Anterior cingulate cortex (tissue), 58 donors: ENCODE measurements at places on chromosomes 5 and 9.

DNA sequence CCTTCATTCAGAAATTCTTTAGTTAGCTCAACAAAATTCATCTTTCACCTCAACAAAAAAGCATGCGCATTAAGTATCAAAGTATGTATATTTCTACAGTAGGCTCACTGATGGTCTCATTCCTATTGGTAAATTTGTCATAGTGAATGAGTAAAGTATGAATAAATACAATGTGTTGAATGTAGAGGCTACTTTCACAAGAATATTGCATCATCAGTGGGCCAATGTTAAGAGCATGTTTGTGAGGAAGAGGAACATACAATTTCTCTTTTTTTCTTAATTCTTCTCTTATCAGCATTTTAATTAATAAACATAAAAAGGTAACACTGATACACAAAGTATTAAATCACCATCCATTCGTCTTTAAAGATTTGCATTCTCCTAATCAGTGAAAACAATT lies 505.1 kb downstream of the CETN3 start:
- no peak for DNase-seq

DNA sequence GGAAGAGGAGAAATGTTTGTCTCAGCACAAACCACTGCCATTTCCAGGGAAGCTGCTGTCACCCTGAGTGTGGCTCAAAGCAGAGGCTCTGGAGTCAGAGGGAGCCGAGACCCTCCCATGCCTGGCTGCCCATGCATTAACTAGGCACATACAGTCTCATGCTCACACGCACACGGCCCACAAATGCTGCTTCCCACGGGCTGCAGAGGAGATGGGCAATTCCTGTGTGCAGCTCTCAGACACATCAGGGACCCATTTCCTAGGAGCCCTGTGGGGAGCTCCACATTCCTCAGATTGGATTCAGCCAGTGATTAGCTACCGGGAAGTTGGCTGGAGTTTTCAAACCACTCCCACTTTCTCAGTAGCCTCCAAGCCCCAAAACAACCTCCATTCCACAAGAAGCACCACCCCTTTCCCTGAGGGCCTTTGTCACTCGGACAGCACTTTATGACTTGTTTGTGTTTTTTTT lies 9.1 kb upstream of the PTGES start:
- DNase-seq, result no peak

DNA sequence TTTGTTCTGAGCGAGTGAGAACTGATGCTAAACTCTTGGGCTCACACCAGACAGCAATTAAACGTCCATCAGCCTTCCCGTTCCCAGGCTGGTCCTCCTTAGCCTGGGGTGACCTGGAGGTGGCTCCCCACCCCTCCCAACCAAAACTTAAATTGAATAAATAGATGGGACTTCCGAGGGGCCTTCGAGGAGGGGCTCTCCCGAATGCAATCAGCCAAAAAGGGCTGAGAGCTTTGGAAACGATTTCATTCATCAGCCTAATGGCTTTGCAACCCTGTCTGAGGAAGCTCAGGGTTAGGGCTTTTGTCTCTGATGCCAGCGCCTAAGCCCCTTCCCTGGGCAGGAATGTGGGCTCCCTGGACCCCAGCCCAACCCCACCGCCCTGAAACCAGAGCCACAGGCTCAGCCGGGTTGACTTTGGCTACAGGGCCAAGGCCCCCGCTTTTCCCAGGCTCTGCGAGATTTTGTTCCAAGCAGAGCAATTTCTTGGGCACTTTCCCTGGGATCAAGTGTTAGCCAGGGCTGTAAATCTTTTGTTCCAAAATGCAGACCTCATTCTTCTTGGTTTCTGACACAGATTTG lies 29.2 kb downstream of the LHX3 start:
- no peak for DNase-seq

- DNase-seq, result no peak
These were observed at the start of gene FBN2 for GRCh38 chr5:128538000-128538249. FBN2 (minus strand) TSS chr5:128538245; CDS start chr5:128537603, 642 bp downstream.

DNA sequence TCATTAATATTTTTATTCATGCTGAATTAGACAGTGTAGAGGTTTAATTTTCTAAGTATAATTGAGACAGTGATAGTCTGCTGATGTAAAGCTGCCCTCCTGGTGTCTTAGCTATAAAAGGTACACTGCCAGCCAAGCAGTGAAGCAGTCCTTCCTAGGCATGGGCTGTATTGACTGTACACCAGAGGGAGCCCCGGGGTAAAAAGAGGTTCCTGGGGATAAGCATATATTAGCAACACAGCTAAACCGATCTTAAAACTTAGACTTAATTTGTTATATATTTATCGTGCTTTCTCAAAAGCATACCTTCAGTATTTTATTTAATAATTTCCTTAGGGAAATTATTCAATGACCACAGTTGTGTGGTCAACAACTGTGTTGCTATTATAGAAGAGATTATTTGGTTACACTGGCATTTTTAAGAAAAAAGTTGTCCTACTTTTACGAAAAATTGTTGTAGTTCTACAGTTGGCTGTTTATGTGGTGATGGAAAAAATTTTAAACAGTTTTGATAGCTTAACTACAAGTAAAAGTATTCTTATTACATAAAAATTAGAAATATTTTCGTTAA lies 68.8 kb downstream of the ELL2 start:
- no peak for DNase-seq

DNA sequence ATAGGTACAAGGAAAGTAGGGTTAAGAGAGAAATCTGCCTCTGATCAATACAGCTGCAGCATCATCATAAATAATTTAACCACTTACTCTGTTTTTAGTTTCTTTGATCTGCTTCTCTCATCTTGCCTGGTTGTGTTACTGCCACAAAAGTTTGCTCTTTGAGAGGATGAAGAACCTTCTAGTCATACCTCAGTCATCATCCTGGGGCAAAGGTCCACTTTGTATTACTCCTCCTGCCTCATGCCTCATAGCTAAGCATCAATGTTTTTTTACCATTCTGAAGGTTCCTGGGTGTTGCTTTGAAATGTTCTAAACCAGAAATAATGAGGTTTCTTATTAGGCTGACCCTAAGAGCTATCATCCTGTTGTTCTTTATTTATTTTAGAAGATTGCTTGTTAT lies 17.1 kb upstream of the TRIM36 start:
- no peak for DNase-seq

- peak; percentile 96 for DNase-seq
These were observed at the start of gene ENDOG for GRCh38 chr9:128818099-128818838. ENDOG (plus strand) TSS chr9:128818500; CDS start chr9:128818685, 185 bp downstream.

- no peak for DNase-seq
These were observed 28.7 kb downstream of the CAST start for GRCh38 chr5:96690861-96691260.

DNA sequence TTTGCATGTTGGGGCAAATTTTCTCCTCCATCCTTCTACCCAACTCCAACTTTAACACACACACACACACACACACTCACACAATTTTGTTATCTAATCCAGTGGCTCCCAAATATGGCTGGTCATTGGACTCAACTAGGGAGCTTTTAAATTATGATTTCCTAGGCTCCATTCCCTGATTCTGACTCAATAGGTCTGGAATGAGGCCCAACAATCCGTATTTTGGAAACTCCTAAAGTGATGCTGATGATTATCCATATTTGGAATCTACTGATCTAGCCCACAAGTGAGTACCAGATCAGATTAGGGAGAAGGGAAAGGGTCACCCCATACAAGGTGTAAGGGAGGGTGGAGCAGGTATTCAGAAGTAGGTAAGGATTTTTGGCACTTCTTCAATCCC lies 309.7 kb downstream of the TLE1 start:
- no peak for DNase-seq

- DNase-seq, result no peak
These were observed 143.1 kb upstream of the FBN2 start for GRCh38 chr5:128681096-128681495.

GRCh38 chr9:112820881-112821280 lies 69.8 kb downstream of the SLC46A2 start:
- DNase-seq, result no peak

DNA sequence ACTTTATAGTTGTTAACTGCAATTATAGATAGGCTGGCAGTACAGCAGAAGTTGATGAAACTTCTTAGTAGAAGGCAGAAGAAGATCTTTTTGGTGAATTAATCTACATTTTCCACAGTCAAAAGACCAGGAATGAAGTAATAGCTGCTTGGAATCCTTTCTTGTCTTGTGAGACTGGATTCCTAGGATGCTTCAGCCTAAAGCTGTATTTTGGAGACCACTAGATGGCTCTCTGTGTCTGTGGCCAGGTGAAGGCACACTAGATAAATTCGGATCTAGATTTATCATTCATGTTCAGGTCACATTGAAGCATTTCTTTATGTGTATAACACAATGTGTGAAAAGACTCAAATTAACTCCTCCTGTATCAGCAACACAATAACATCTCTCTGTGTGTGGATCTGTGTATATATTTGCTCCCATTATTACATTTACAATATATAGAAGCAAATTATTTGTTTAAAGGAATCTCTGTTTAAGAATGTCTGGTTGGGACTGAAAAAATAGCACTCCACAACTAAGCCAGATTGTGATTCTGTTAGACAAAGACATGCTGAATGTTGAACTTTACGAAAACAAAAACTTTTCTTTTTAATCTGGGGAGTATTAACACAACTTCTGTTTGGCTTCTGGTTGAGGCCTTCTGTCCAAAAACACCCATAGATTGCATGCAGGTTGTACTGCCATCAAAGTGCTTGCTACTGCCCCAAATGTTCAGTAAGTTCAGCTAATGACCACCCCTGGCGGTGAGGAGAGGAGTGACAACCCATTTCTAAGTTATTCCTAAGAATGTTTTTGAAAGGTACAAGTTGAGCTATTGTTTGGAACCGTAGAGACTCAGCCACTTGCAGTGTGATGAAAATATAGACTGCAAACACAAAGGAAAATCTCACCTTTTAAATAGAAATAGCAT lies 10.6 kb downstream of the GRIN3A start:
- no peak for DNase-seq

DNA sequence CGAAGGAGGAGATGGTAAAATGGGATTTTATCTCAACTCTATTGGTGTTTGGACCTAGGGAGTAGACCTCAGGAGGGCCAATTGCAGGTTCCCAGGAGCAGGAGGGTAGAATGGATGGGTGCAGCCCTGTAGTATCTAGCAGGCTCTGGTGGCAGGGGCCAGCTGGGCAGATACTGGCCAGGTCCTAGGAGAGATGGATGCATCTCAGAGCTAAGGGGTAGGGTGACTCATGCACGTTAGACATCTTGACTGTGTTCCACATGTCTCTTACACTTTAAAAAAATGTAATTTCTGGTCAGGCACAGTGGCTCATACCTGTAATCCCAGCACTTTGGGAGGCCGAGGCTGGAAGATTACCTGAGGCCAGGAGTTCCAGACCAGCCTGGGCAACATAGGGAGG lies 22.4 kb downstream of the PSD2 start:
- no peak for DNase-seq

DNA sequence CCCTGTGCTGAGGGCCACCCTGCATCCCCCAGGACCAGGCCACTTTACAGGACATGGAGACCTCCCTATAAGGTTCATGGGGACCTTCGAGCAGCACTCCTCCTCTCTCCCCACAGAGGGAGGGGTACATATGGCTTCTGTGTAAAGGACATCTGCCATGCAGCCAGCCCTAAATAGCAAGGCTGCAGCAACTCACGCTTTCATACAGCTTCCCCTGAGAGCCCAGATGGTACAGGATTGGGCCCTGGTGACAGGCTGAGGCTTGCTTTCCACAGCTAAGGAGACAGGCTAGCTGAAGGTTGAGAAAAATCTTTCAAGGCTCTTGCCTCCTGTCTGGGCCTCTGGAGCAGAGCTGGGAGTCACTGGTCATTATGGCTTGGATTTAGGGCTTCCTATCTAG lies 147.0 kb upstream of the ZNF366 start:
- no peak for DNase-seq

DNA sequence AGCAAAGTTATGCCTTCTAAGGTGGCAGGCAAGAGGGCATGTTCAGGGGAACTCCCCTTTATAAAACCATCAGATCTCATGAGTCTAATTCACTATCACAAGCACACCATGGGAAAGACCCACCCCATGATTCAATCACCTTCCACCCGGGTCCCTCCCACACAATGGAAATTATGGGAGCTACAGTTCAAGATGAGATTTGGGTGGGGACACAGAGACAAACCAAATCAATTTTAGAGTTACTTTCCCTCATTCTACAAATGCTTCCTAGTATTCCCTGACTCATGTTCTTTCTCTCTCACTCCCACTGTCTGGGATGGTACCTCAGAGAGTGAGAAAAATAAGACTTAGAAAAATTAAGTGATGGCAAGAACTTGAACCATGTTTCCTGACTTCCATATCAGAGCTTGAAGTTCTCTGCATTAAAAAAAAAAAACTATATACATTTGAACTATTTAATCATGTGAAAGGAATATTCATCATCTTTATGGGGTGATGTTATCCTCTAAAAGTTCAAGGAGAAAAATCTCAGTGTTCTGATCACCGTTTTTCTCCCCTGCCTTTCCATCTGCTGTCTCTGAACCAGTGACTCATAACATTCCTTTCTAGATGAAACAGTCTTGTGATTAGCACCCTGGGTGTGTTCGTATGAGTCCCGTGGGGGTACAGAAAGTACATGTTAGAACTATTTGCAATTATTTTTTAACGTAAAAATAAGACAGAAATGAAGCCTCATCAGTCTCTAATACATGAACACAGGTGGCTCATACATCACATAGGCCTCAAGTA lies 282.9 kb downstream of the SLF1 start:
- no peak for DNase-seq

GRCh38 chr9:12859704-12860251 lies 85.0 kb downstream of the LURAP1L start:
- DNase-seq, result no peak

DNA sequence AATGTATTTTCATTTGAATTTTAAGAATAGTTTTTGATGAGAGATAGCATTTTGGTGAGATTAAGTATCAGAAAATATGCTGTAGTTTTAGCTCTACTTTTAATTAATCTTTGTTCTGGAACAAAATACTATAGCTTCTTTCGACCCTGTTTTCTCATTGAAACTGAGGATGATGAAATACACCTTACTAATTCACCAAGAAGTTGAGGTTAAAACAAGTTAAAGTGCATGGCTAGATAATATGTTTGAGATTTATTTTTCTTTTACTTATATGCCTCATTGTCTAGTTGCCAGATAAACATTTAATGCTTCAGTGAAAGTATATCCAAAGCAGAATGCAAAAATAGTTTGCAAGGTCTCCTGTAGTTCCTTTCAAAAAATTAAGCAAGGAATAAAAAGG lies 140.1 kb upstream of the KCNN2 start:
- no peak for DNase-seq

DNA sequence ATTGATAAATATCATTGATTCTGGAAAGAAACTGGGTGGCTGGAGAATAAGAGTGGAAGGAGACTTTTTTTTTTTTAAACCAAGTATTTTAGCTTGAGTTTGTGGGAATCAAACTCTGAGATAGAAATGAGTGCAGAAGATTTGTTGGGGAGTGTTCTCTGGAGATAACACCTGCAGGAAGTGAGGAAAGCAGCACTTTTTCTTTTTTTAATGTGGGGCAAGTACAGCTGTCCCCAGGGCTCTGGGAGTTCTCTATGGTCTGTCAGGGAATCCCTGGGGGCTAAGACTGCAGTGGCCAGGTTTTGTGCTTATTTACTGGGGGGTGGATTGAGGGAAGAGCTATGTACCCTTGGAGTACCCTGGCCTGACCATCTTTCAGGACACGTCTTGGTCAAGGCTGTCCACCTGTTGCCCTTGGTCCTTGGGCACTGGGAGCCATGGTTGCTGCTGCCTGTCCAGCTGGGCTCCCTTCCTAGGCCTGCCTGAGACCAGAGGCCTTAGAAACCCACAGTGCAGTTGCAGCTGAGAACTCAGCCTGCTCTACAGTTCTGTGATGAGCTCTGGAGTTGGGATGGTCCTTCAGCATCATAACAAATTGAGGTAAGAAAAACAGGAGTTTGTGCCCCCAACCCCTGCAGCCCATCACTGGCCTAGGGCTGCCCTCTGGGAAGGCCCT lies 85.8 kb downstream of the PHAX start:
- DNase-seq, result no peak

GRCh38 chr5:129053438-129053837 lies 41.1 kb upstream of the ISOC1 start:
- no peak for DNase-seq
